ENCODE measurements at places on chromosomes 7 and 10. TPM values are rescaled to one million over a fixed set of nuclear protein-coding genes. Genes with fewer than 3 reads are reported as not detected.

GRCh38 chr10:58106211-58107035, 161.3 kb downstream of the IPMK start:
- no peak overlapping the region for H3K27ac ChIP-seq
- DNase-seq: no peak
- H3K4me3 ChIP-seq: no peak overlapping the region
- peaks cover 10% of the 10 kb centered on the region for H3K27me3 ChIP-seq
- H3K4me1 ChIP-seq: no peaks in the 10 kb centered on the region

DNA sequence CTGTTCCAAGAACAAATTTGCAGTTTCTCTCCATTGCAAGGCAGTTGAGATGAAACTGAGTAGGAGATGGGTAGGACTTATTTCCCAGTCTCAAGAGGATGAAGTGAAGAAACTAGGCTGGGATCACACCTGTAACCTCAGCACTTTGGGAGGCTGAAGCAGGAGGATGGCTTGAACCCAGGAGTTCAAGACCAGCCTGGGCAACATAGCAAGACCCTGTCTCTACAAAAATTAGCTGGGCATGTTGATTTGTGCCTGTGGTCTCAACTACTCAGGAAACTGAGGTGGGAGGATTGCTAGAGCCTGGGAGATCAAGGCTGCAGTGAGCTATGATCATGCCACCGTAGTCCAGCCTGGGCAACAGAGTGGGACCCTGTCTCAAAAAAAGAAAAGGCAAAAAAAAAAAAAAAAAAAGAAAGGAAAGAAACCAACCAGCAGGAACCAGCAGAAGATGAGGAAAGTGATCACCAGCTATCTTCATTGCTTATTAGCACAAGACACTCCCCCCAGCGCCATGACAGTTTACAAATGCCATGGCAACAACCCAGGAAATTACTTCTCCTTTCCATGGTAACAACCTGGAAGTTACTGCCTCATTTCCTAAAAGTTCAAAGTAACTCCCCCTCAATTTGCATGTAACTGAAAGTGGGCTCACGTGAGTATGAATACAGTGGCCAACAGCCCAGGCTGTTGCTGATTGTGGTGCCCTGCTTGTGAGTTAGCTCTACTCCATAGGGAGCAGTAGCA, 18.3 kb upstream of the ST8SIA6 start:
- DNase-seq: no peak
- peaks cover 8% of the 10 kb centered on the region for H3K27me3 ChIP-seq
- peak overlapping the region; percentile 42 for H3K27ac ChIP-seq
- peaks cover 4% of the 10 kb centered on the region for H3K4me1 ChIP-seq
- no peaks in the 10 kb centered on the region for H3K36me3 ChIP-seq
- no peak overlapping the region for H3K4me3 ChIP-seq

DNA sequence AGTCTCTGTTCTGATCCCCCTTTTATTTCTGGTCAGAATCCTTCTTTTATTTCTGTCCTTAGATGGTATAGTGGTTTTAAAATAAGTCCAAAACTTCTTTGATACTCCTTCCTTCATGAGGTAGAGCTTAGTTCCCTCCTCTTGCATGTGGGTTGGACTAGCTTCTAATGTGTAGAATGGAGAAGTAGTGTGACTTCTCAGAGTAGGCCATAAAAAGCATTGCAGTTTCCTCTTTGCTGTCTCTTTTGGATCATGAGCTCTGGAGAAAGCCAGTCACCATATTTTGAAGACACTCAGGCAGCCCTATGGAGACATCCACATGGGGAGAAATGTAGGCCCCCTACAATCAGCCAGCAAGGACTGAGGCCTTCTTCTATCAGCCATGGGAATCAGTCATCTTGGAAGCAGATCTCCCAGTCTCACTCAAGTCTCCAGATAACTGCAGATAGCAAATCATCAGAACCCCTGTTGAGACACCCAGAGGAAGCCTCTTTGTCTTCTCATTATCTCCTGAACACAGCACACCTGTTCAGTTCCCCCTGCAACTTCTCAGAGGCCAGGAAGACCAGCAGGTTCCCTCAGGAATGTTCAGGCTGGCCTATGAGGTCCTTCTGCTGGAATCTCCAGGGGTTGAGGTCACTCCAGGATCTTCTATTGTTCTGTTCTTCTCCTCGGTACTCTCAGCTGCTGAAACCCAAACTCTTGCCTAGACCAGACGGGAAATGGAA, 511.9 kb upstream of the ZMIZ1 start:
- no peak for DNase-seq
- H3K36me3 ChIP-seq: no peaks in the 10 kb centered on the region
- H3K27me3 ChIP-seq: peaks cover 2% of the 10 kb centered on the region
- H3K27ac ChIP-seq: no peak overlapping the region
- no peak overlapping the region for H3K4me3 ChIP-seq

DNA sequence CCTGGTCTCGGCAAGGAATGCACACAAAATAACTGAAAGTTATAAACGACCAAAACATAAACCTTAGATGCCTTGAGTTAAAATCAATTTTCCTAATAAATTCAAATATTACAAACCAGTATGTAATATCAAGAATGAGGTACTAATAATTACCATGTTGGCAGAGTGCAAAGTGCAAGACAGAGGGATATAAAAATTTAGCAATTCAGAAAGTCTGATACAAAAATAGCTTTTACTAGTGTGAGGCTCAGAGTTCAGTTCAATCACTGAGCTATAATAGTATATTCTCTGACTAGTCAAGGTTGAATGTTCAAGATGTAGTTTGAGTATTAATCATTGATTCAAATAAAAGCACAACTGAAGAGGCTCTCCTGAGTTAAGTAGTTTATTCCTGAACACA, 4.8 kb upstream of the AUTS2 start:
- no peak for DNase-seq
- no peaks in the 10 kb centered on the region for H3K36me3 ChIP-seq
- H3K27ac ChIP-seq: no peak overlapping the region
- H3K4me1 ChIP-seq: peaks cover 5% of the 10 kb centered on the region
- no peak overlapping the region for H3K4me3 ChIP-seq

GRCh38 chr7:45407730-45408408, 166.3 kb upstream of the ADCY1 start:
- no peaks in the 10 kb centered on the region for H3K27me3 ChIP-seq
- no peak for DNase-seq
- H3K36me3 ChIP-seq: no peaks in the 10 kb centered on the region

Gene LANCL2
- 6.5 TPM for polyA plus RNA-seq
